SW480 (cell line): ENCODE measurements at places on chromosomes 2 and 18.

DNA sequence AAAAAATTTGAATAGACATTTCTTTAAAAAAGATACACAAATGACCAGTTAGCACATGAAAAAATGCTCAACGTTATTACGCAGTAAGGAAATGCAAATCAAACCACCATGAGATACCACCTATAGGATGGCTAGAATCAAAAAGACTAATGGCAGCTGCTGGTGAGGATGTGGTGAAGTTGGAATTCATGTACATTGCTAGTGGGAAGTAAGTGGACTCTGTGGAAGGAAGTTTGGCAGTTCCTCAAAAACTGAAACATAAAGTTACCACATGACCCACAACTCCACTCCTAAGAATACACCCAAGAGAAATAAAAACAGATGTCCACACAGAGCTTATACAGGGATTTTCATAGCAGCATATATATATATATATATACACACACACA is 51.2 kb downstream of the MBP start:
- no peak for DNase-seq

DNA sequence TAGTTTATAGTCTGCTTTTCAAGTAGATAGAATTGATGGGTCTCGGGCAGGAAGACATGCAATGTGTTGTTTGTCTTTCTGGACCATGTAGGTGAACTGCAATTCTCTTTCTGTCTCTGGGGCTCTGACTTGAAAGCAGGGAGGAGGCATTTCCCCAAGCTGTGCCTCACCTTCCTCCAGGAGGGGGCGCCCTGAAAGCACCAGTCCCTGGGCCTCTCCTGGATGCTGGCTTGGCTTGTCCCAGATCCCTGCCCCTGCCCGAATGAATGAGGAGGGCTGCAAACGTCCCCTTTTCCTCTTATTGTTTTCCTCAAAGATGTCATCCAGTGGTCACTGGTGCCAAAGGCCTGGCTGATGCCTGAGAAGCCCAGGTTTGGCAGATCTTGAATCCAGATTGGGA is 270.6 kb downstream of the CELF4 start:
- DNase-seq = no peak

- no peak for DNase-seq
Observed at GRCh38 chr2:190138032-190138431, 75.5 kb upstream of the MSTN start.

GRCh38 chr2:234394450-234394849 is 102.4 kb downstream of the ARL4C start:
- DNase-seq = no peak

DNA sequence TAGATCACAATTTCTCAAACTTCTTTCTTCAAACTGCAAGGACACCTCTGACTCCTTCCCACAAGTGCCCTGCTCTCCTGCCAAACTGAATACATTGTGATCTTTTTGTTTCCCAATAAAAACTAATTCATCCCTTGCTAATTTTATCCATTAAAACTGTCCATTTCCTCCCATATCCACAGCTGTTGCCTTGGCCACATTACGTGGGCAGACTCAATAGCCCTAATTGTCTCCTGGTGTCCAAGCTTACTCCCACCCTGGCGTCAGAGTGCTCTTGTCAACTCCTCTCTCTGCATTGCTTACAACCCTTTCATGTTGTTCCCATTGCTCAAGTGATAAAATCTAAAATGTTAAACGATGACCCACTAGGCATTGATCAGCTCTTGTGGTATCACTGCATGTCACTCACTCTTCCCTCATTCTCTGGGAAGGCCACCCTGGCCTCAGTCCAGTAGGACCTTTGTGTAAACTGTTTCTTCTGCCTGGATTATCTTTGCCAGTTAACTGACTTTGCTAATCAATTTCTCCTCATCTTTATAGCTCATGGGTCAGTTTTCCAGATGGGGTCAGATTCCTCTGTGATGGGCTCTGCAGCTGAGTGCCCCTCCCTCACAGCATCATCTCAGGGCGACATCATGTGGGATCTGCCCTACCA is 525.0 kb downstream of the SLC4A3 start:
- DNase-seq = no peak

- no peak for DNase-seq
Observed at GRCh38 chr2:55112229-55113031, 62.2 kb upstream of the RTN4 start.

- no peak for DNase-seq
Observed at GRCh38 chr2:72222829-72223564, 75.3 kb upstream of the CYP26B1 start.

DNA sequence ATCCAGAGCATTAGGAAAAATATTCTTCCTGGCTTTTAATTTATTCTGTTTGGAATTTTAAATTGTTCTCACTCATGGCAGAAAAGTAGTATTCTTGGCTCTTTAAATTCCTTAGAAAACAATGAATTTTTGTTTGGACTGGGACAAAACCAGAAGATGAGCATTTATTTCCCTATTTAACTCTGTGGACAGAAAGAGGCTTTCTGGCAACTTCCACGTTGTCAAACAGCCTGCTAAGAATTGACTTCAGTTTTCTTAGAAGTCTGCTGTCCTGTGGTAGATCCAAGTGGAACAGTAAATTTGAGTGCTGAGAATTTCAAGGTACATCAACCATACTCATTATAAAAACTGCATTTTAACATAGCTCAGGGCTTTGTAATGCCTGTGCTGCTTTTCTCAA is 83.8 kb downstream of the MGAT5 start:
- DNase-seq = no peak

- no peak for DNase-seq
Observed at GRCh38 chr2:105320651-105321215, 8.8 kb downstream of the TGFBRAP1 start.

DNA sequence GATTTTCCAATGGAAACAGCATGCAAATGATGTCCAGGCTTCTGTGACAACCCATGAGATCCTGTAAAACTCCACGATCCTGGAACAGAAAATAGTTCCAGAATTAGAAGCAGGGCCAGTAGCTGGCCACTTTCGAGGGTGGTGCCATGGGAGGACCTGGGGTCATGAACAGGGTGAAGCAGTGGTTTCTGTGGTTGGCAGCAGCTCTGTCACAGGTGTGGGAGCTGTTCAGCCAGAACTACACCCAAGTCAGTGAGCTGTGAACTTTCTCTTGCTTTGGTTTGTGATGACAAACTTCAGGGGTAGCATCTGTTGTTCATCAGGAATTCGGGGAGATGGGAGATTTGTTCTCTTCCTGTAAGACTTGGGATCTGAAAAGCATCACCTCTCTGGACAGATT is 314.4 kb upstream of the NT5C1B start:
- peak; percentile 53 for DNase-seq
